ENCODE measurements at places on chromosomes 4 and X. TPM values are rescaled to one million over a fixed set of nuclear protein-coding genes. Genes with fewer than 3 reads are reported as not detected.

Gene PABPC5
- 2.2 TPM for total RNA-seq

Gene IQSEC2
- total RNA-seq = 20.5 TPM

DNA sequence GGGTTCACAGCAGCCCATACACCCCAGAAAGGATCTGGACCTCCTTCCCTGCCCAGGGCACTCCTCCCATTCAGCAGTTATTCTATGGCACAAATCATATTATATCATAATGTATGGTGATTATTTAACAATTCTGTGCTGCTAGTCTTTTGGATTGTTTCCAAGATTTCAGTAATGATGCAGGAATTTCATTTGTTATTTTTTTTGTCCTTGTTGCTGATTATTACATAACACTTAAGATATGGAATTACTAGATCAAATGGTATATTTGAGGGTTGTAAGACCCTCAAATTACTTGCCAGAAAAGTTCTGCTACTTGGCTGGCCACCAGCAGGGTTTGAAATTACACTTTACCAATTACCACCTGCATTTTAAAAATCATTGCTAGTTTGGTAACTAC is 36.4 kb downstream of the QDPR start:
- DNase-seq = no peak

DNA sequence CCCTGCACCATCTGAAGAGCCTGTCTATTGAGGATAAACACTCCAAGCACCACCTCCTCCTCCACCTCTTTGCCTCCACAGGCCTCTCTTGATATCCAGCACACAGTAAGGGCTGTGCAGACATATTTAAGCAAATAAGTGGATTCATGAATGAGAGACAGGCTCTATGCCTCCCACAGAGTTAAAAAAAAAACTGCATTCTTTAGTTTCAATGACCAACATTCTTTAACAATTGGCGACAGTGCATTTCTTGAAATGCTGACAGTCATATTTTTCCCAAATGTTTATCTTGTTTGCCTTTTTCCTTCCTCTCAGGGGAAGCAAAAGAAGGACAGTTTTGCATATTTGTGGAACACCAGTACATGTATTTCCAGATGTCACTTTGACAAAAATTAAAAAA is 38.6 kb downstream of the MXRA5 start:
- no peak for DNase-seq

- no peak for DNase-seq
Observed at GRCh38 chrX:1422135-1422465, 30.2 kb upstream of the SLC25A6 start.

DNA sequence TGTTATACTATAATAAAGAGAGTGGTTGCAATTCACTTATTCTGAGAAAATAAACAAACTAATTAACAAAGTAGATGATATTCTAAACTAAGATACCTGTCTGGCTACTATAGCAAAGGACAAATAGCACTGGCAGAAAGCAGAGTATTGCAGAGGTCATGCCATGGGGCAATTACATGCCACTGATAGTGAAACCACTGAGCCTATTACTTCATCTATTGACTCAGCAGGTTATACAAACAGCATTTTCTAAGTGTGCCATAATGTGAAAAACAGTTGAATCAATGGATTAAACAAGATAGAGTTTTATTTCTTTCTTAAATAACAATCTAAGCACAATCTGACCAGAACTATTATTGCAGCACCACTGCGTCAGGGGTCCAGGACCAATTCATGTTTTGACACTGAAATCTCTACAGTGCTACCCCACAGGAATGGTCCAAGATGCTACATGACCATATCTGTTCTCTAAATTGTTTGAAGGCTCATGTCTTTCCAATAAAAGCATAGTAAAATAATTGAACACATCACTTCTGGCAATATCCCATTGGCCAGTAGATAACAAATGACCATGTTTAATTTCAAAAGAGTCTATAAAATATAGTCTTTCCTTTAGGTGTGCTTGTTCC is 389.5 kb upstream of the GRID2 start:
- no peak for DNase-seq

GRCh38 chrX:39855748-39856129 is 242.0 kb downstream of the BCOR start:
- no peak for DNase-seq

- DNase-seq = no peak
Observed at GRCh38 chr4:244471-244870, 60.8 kb downstream of the ZNF732 start.

Data from esophagus muscularis mucosa (tissue), 4 donors.